IPS DF 19.7 (cell line): ENCODE measurements at places on chromosomes 3 and 15.
A peak's percentile ranks its signal among the peaks of the same experiment; 100 is the strongest.

DNA sequence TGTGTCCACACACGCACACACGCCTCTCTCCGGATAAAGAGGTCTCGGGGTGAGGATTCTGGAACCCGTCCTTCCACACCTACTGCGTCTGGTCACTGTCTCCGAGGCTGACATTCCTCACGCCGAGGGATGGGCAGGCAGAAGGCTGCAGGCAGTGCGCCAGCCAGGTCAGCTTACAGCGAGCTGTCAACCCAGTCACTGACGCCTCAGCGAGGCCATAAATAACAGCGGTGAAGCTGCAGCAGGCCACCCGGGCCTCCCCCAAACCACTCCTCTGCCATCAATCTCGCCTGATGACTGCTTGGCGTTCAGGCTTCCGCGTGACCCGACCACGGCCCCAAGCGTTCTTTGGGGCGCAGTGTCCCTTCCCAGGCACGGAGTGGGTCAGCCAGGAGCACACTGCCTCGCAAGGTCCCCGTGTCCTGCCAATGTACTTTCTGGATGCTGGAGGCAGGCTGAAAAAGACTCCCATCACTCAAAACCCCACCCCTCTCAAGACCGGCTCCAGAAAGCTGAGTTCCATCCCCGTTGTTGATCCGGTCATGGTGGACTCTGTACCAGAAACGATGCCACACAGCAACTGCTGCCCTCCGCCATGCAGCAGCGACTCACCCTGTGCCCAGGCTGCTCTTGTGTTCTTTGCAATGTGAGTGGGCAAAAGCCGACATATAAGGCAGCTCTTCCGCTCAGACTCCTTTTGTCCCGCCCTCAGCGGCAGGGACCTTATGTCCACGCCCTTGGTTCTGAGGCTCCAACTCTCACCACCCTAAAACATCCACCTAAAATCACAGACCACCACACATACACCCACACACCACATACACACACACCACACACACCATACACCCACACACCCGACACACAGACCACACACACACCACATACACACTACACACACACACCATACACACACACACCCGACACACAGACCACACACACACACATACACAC is 27.1 kb downstream of the CPN2 start:
- no peak for DNase-seq

- no peak for DNase-seq
Measured at GRCh38 chr15:40248006-40248783, 9.3 kb downstream of the PAK6 start.

- no peak for DNase-seq
Measured at GRCh38 chr15:87326269-87326668, 930.3 kb downstream of the NTRK3 start.

DNA sequence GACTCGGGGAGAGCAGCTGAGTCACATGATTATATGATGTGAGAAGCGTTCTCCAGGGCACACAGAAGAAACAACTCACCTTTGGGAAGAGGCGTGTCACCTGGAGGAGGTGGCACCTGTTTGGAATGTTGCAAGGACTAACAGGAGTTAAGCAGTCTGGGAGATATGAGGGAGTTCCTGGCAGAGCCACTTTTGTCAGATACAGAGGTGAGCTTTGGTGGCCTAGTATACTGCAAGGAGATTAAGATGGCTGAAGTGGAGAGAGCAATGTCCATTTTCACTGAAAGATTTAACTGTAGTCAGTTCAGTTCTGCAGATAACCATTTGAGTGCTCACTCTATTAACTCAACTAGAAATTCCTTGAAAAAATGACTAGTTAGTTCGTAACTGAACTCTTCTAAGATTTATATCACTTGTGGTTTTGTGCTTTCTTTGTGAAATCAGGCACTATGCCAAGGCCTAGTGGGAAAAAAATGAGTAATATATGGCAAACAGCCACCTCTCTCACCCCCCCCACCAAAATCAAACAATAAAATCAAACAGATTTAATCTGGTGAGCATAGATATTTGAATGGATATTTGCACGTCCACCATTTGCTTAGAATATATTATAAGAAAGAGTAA is 61.3 kb downstream of the CRYBG3 start:
- no peak for DNase-seq

DNA sequence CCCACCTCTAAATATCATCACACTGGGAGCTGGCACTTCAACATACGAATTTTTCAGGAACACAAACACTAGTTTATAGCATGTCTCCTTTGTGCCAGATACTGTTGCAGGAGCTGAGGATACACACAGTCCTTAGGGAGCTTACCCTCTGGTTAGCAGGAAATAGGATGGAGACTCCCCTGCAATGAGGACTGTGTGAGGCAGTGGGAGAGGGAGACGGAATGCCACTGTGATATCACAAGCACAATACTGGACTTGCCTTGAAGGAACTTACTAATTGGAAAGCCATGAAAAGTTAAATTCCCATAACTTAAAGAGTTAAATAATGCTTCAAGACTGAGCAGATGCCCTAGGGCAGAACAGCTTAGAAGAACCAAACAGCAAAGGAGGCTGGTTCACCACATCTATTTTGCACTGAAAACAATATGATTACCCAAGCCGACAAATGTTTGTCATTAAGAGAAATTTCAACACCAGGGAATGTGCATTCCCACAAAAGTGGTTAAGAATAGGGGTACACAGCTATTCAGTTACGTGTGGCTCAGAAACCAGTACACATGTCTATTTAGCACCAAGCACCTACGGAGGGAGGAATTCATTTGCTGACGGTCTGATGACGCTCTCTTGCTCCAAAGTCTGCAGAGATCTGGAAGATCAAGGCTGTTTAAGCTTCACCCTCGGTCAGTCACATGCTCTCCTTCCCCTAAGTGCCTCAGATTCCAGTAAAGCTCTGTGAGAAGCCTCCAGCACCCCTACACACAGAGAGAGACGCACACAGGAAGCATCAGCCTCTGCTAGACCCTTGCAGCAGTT is 5.2 kb downstream of the TBC1D2B start:
- DNase-seq: no peak

GRCh38 chr15:99634576-99634975 is 68.8 kb downstream of the MEF2A start:
- no peak for DNase-seq

DNA sequence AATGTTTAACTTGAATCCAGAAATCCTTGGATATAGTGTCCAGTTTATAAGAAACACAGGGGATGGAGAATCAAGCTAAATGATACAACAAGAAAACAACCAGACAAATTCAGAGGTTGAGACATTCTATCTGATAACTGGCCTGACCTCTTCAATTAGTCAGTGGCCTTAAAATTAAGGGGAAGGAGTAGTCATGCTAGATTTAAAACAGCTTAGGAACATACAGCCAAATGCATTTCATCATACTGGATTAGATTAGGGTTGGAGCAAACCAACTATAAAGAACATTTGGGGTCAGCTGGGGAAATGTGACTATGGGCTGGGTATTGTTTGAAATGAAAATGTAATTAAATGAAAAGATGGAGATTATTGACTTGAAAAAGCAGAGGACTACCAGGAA is 53.3 kb downstream of the PPARG start:
- no peak for DNase-seq

DNA sequence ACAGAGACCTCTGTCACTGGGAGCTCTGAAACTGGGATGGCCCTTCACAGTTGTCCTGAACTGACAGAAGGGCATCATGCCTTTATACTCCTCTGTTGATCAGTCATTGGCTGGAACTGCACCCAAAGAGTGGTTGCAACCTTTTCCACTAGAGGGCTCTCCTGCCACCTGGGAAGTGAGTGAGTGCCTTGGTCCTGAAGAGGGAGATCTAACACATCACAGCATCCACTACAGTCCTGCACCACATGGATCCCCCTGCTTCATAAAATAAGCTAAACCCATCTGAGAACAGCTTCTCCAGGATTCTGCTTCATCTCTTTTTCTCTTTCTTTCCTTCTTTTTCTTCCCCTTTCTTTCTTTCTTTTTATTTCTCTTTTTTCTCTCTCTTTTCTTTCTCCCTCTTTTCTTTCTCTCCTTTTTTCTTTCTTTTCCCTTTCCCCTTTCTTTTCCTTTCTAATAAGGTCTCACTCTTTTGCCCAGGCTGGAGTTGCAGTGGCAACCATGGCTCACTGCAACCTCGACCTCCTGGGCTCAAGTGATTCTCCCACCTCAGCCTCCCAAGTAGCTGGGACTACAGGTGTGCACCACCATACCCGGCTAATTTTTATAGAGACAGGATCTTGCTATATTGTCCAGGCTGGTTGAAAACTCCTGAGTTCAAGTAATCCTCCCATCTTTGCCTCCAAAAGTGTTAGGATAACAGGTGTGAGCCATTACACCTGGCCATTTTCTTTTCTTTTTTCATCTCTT is 42.8 kb upstream of the RAF1 start:
- peak; percentile 75 for DNase-seq

DNA sequence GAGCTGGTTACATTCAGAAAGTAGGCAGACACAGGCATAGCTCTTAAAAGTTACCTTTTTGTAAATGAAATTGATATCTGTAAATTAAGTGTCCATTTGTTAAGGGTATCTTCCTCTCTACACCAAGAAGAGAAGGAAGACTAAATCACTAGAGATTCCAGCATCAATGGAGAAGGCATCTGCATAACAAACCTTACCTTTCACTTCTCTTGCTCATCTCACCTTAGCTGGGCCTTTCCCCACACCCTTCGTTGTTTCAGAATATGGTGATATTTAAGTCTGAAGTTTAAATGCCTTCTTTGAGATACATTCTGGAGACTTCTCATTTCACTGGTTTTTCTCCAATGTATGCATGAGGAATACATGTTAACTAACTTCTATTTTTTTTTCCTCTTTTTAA is 54.5 kb upstream of the TGFBR2 start:
- DNase-seq: no peak

DNA sequence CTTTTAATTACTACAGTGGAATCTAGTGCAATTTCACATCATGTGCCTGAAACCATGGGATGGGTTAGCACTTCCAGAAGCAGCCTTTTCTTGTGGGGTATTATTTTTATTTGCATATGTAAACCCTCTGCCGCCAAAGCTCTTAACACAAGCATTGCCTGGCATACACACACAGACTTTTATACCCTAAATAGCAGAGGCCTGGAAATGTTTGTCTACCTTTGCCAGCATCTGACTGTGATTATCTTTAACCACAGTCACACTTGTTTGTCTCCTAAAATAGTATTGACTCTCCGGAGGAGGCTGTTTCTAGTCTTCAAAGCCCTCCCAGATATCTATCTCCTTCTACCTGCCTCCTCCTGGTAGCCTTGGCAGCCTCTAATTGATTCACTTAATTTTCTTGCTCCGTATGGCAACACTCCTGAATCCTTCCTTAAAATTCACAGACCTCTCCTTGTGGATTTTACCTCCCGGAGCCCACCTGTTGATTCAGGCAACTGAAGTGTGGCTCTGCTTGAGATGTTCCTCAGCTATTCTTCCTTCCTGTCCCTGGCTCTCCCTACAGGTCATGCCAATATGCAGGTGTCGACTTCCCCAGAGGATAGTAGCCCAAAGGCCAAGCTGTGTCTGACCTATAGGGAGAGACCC is 127.1 kb upstream of the UMPS start:
- DNase-seq: no peak

DNA sequence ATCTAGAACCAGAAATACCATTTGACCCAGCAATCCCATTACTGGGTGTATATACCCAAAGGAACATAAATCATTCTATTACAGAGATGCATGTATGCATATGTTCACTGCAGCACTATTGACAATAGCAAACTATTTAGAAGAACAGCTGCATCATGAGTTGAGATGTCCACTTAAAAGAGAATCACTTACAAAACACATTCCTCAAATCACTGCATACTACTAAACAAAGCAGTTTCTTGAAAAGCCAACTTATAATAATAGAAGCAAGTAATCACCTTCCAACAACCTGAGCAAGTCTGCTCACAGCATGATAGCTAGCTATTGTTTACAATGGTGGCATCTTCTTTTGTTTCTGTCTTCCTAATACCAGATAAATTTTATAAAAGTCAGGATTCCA is 454.7 kb upstream of the ADAMTS9 start:
- DNase-seq: no peak

DNA sequence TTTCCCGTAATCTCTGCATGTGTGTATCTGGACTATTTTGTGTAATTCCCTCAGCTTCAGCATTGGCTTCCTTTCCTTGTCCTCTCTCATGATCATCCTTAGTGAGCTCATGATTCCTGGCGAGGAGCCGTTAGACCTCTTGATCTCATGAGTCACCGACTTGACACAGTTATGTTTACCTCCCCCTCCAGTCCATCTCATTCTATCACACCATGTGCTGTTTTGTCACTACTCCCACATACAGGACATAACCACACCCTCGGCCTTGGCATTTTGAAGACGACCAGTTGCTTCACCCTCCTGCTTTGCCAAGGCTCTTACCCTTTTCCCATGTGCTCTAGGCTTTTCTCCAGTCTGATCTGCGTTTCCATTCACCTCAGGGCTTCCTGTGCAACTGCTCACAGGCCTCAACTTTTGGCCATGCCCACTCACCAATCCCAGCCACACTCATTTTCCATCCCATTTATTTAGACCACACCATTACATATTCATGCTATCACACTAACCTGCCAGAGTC is 41.5 kb downstream of the CP start:
- DNase-seq: no peak

DNA sequence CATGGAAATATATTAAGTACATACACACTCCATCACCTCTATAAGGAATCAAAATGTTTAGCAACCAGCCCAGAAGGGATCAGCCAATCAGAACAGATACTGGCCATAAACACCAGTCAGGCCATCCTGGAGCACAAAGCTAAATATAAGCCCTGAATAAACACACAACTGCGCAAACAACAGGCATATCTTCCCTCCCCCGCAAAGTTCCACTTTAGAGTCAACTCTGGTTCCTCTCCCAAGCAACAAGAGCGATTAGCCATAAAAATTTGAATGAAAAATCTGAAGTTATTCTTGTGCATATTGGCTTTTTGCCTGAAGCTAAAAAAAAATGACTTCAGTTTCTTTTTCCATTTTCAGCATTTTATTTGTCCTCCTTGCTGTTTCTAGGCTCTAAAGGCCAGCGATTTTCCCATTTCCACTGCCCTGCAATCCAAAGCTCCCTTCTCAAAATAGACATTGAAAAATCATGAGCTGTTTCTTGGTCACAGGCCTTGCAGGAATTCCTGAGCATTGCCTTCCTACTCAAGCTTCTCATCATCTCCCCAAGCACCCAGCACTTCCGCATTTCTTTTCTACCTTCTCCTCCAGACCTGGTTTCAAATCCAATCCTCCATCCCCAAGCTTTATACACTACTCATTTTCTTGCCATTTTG is 247.9 kb downstream of the ZMAT3 start:
- DNase-seq: no peak

DNA sequence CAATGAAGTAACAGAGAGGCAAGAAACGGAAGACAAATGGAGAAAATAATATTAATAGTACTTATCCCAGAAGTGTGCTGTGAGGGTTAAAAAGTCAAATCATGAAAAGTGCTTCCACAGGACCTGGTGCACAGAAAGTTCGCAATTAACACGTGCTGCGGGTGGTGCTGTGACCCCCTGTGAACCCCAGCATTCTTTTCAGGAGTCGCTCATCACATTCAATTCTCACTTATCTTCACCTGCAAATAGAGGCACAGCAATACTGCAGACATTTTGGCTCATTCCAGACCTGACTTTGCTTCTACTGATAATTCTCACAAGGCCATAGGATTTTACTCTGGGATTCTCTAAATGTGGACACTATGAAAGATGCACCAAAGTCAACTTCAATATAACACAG is 584.4 kb downstream of the GRM7 start:
- DNase-seq: no peak
